Adipocyte (in vitro differentiated cells): ENCODE measurements at places on chromosomes 1 and 21.

- no peak for DNase-seq
These were observed 90.9 kb downstream of the MATN1 start for GRCh38 chr1:30632481-30632880.

DNA sequence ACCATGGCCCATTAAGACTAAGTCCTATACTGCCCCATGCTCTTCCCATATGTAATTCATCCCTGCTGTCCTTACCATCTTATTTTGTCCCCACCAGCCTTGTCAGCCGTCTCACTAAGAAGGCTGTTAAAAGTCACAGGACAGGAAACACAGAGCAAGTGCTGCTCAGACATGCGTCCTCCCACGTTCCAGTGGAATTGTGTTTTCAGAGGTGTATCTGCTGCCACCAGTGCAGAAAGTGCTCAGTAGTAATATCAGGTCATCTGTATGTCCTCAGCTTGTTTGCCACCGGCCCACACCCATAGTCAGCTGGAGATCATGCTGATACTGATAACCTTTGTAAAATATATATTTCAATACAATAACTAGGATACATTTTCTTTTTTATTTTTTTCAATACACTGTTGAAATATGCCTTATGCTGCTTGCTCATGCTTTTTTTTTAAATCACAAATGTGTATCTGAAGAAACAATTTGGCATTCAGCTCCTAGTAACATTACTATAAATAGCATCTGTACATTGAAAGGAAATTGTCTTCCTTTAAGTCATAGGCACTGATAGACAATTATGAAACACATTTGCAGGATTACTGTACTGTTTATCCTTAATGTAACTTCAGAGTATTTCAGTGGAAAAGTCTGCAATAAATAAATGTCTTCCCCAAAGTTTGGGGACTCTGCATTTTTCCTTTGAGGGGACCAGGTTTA is 156.9 kb downstream of the EDEM3 start:
- peak; percentile 56 for DNase-seq

DNA sequence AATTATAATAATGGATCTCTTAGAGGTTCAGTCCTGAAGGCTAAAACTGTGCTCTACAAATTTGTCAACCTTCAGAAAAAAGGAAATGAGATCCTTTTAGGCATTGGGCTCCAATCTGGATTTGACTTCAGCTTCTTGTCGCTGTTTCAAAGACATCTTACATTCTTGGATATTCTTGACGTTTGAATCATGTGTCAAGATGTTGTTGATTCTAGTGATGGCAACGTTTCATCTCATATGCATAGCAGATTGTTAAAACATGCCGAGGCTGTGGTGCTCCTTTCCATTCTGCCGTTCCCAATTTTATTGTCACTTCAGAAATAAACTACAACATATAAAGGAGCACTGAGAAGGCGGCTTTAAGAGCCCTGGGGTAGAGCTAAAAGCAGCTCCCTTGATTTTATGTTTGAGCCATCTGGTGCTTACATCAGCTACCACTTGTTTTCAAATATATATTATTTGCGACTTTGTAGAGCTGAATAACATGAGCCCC is 467.6 kb upstream of the ZRANB2 start:
- no peak for DNase-seq

DNA sequence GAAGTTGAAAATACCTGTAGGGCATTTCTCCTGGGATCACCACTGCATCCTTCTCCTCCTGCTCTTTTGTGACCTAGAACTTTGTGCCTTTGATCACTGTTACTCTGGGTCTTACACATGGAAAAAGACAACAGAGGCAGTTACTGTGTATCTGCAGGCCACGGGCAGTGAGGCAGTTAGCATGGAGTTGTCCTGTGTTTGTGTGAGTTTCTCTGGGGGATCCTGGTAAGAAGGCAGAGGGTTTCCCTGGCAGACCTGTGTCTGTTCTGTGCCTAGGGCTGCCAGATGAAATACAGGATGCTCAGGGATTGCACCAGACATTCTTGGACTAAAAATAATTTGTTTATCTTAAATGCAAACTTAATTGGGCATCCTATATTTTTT is 44.4 kb upstream of the SCCPDH start:
- no peak for DNase-seq

DNA sequence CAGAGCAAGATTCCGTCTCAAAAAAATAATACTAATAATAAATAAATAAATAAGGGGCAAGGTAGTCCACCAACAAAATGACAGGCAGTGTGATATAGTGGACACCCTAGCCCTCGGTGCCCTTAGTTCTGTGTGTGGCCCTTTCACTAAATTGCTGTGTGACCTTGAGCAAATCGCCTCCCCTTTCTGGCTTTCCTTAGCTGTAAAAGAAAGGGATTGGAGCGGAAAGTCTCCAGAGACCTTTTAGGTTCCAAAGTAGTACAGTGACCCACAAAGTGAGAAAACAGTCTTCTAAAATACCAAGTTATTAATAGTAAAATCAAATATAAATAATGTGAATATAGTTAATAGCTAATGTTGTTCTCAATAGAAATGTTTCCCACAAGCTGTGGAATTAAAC is 7.6 kb downstream of the LMNA start:
- no peak for DNase-seq

GRCh38 chr1:179061360-179062282 is 20.2 kb upstream of the TOR3A start:
- DNase-seq = no peak

- peak; percentile 73 for DNase-seq
These were observed 826 bp downstream of the LAPTM5 start for GRCh38 chr1:30756545-30757351.

DNA sequence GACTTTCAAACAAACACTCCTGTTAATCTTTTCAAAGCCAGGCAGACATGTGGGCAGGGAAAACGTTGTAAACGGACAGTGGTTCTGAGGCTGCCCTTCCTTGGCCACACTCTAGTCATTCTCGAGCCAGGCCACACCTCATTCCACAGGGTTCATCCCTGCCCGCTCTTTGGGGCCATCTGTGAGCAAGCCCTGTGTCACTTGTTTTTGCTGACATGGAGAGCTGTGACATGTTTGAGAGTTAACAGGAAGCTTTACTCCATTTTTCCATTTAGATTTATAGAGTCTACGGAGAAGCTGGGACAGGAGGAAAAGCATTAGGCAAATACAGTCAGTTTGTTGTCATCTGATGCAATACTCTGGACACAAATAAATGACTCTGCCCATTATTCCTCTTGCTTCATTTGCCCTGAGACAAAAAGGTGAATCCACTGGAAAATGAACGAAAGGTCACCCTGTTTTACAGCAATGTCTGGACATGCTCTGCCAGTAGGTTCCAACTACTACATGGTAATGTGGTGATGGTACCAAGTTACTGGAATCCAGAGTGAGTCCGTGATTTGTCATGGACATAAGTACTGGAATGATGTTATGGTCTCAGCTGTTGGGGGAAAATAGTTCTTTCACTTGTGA is 126.9 kb downstream of the CLIC6 start:
- DNase-seq = peak; percentile 79

DNA sequence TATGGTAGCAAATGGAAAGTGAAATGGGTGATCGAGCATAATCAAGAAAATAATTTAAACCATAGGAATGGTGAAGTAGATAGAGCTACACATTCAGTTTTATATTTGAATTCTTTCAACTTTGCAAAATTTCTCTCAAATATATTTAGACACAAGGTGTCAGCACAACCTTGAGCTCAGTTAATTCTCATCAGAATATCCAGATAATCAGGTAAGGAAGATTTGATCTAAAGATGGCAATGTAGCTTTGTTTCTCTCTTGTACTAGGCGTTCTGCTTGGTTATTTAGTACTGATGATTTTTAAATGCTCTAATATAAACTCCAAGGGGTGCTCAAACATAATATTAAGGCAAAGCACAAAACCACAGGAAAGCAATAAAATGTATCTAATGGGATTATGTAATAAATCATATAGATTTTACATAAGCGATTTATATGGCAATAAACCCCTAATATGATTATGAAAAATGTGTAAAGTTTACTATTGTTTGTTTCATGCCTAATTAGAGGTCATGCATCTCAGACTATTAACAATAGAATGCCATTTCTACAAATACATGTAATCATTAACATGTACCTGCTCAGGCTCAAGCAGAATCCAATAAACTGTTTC is 32.4 kb upstream of the SERTAD4 start:
- no peak for DNase-seq

GRCh38 chr1:5389101-5389885 is 602.9 kb downstream of the NPHP4 start:
- DNase-seq = no peak

GRCh38 chr1:66041654-66042053 is 249.0 kb downstream of the PDE4B start:
- DNase-seq = no peak

DNA sequence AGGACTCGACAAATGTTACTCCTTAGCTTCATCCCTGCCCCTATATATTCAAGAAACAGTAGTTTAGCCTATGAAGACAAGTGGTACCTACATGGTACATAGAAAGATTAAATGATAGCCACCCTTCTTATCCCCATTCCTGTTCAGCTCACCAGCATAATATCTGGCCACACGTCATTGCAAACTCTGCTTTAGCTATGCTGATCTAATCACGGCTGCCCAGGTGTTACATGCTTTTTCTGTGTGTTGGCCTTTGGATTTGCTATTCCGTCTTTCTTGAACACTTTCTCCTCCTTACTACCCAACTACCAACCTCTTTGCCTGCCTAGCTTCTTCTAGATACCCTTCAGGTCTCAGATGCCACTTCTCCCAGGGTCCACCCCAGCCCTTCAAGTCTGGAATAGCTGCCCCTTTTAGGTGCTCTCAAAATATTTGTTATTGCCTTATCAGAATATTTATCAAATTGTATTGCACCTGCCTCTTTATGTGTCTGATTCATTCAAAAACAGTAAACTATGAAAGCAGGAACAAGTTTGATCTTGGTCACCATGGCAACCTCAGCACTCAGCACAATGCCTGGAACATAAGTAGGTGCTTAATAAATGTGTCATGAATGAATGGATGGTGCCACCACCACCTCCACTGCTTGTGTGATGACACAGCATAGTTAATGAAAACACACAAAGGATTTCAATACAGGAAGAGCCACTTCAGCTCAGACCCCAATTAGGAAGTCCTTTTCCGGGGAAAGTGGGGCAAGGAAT is 11.4 kb upstream of the DNASE2B start:
- no peak for DNase-seq

DNA sequence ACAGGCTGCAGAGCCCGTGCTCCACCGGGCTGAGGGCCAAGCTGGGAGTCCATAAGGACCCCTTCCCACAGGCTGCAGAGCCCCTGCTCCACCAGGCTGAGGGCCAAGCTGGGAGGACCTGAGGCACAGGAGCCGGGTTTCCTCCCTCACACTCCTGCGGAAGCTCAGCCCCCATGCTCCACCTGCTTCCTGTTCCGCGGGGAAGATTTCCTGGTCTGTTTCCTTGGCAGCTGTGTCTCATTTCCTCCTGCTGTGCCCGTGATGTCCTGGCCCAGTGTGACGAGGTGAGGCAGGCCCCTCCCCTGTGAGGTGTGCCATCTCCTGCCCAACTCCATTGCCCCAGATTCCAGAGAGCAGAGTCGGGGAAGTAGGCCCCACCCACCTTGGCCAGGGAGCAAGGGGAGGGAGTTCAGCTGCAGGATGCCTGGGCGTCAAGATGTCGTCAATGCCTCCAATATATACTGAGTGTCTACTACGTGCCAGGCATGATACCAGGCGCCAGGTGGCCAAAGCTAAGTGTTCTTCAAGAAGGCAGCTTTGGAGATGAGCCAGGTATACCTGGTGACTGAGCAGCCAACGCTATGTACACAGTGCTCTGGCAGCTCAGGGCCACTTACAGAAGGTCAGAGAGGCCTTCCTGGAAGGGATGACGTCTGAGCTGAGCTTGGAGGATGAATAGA is 58.8 kb downstream of the NAV1 start:
- no peak for DNase-seq

- DNase-seq = no peak
These were observed 59.8 kb upstream of the CASZ1 start for GRCh38 chr1:10856176-10856683.

DNA sequence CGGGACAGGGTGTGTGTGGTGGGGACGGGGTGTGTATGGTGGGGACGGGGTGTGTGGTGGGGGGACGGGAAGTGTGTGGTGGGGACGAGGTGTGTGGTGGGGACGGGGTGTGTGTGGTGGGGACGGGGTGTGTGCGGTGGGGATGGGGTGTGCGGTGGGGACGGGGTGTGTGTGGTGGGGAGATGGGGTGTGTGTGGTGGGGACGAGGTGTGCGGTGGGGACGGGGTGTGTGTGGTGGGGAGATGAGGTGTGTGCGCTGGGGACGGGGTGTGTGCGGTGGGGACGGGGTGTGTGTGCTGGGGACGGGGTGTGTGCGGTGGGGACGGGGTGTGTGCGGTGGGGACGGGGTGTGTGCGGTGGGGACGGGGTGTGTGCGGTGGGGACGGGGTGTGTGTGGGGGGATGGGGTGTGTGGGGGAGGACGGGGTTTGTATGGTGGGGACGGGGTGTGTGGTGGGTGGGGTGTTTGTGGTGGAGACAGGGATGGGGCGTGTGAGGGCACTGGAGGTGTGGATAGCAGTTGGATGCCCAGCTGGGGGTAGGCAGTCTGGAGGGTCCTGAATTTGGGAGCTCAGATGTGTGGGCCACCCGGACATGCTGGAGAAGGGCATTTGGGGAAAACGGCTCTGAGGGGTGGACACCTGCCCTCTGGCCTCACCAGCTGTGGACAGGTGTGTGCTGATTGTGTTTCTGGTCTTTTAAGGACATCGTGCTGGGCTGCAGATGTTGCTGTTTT is 16.9 kb downstream of the IBA57 start:
- no peak for DNase-seq

DNA sequence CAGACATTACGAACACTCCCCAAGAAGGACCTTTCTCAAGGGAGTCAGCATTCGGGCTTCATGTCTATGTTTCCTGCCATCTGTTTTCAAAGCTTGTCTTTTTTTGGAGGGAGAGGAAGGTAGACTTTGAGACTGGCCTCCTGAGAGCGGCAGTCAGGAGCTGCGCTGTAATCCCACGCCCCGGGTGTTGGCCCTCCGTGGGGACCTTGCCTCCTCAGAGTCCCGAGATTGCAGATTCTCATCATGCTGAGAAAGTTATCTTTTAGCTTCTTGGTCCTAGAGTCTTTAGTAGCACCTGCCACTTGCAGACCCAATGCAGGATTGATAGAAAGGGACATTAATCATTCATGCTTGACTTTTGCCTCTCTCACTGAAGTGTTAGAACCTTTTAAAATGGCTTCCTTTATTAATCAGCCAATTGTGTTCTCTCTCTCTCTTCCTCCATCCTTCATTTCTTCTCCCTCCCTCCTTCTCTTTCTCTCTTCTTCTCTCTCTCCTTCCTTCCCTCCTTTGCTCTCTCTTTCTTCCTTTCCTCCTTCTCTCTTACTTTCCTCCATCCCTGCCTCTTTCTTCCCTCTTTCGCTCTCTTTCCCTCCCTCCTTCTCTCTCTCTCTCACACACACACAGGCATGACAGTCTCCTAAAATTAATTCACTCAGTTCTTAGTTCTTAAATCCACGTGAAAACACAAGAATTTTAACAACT is 25.2 kb upstream of the GNPAT start:
- DNase-seq = no peak

GRCh38 chr1:33685256-33685655 is 178.6 kb upstream of the HMGB4 start:
- DNase-seq = peak; percentile 7

DNA sequence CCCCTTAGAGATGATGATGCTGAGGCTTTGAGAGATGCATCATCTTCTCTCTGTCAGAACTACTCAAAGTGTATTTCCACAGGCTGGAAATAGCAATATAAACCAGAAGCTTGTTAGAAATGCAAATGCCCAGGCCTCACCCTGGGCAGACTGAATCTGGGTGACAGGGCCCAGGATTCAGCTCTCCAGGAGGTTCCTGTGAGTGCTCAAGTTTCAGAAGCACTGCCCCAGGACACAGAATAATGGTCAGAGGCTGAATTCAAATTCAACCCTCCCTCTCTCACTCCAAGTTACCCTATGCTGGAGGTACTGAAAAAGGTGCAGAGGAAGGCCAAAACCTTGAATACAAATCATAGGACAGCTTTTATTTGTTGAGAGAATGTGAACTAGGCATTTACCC is 98.5 kb upstream of the NGF start:
- DNase-seq = no peak
